ENCODE measurements at places on chromosomes 4 and X.

- DNase-seq, result no peak
These were observed 710.6 kb upstream of the HS3ST1 start for GRCh38 chr4:12139296-12139695.

DNA sequence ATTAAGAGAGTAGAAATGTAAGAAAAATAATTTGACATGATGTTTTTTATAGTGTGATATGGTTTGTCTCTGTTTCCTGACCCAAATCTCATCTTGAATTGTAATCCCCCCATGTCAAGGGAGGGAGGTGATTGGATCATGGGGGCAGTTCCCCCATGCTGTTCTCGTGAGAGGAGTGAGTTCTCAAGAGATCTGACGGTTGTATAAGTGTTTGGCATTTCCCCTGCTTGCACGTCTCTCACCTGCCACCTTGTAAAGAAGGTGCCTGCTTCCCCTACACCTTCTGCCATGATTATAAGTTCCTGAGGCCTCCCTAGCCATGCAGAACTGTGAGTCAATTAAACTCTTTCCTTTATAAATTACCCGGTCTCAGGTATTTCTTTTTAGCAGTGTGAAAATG is 34.8 kb upstream of the EXOC1L start:
- no peak for DNase-seq

GRCh38 chr4:8001564-8002355 is 62.1 kb upstream of the AFAP1 start:
- no peak for DNase-seq

DNA sequence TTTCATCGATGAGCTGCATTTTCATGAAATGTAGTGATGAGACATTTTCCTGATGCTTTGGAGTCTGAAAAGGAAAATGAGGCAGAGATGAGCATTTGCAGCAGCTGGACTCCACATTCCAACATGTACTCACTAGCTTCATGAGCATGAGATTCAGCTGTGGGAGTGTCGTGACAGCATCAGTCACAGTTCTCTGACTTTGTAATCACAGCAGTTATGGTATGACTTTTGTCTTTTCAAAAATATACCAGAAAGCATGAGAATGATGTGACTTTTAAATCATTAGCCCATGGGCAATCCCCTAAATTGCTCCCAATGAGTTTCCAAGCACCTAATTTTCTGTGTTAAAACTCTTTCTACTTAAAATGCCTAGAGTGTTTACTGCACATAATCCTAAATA is 18.3 kb upstream of the MSL3 start:
- no peak for DNase-seq

DNA sequence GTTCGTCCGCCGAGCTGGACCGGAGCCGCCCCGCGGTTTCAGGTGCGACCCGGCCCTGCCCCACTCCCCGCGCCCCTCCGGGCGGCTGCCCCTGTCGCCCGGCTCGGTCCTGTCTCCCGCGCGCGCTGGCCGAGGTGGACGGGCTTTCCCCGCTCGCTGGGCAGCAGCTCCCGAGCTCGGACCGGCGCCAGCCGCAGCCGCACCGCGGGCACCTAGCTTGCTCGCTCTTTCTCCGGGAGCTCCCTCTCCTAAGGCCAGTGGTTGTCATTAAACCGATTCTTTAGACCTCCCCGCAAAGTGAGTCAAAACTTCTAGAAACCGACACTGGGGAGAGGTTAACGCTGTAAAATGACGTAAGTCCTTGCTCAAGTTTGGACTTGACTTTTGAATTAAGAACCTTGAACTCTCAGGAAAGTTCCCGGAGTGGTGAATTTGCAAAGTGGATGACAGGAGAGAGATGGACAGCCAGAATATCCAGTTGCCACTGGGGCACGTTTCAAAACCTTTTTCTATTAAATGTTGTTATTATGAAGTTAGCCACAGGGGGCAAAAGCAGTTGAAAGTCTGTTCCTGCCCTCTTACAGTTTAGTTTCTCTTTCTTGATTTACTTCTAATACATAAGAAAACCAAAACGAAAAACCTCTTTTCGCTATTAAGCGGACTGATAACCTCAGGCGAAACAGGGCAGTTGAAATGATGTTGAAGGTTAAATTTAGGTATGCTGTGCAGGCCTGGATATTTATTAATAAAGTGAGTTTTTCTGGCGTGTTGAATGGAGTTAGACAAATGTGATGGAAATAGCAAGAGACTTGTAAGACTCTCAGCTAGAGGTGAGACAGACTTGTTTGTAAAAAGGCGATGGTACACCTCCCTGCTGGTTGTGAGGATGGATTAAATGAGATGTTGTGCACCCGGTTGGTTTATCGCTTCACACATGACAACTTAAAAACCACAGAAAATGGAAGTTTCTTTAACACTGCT is 847 bp downstream of the PI4K2B start:
- peak; percentile 53 for DNase-seq

DNA sequence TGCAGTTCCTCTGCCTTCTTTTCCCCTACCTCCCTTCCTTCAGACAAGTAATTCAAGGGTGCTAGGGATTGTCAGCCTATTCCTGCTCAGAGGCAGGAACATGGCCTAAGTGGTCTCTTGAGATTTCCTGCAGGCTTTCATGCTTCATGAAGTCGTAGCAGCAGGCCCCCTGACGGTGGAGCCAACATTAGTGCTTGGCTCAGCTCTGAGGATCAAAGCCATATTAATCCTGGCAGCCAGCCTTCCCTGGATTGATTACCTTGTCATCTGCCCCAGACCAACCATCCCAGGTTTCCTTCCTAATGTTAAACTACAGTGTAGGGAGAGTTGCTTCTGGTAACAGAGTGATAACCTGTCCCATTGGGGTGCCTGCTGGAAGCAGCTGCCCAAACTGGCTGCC is 84.1 kb downstream of the SLC16A2 start:
- DNase-seq, result peak; percentile 3

DNA sequence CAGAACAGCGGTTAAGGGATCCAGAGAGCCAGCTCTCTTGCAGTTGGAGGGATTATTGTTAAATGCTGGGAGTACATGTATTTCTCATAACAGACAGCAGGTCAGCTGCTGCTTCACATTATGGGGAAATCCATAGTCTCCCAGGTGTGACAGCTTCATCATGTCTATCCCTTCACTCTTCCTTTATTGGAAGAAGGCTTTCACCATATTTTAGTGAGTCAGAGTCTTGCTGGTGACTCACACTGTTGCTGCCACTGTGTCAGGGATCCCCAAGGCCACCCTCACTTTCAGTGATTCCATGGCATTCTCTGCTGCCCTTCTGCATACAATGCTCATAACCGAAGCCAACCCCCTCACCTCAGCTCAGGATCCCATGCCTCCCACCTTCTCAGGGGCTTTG is 32.9 kb upstream of the PAGE5 start:
- DNase-seq, result no peak

DNA sequence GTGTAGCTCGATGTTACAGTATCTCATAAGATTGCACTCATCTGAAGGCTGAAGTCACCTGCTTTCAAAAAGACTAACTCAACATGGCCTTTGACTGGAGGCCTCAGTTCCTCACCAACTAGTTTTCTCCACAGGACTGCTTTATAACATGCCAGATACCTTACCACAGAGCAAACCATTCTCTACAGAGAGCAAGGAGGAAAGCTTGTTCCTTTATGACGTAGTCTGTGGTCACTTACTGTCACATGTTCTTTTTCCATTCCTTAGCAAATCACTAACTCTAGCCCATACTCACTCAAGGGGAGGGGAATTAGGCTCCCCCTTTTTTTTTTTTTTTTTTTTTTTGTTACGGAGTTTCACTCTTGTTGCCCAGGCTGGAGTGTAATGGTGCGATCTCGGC is 3.2 kb downstream of the THAP9 start:
- DNase-seq, result no peak

DNA sequence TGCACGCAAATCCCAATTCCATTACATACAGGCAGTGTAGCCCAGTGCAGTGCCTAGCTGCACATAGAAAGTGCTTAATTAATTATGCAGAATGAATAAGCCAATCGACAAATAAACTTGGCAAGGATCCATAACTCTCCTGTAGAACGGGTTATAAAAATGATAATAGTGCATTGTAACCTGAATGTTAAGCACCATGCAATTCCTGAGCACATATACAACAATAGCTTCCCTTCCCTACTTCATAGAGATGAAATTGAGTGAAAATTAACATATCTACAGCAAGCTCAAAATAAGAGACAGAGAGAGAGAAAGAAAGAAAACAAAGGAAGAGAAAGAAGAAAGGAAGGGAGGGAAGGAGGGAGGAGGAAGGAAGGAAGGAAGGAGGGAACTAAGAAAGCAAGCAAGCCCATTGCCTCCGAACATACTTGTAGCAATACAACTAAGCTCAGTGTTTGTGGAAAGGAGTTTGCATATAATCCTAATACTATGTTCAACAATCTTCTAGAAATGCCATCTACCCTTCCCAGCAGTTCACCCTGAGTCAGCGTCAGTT is 1074.0 kb upstream of the LCORL start:
- no peak for DNase-seq

DNA sequence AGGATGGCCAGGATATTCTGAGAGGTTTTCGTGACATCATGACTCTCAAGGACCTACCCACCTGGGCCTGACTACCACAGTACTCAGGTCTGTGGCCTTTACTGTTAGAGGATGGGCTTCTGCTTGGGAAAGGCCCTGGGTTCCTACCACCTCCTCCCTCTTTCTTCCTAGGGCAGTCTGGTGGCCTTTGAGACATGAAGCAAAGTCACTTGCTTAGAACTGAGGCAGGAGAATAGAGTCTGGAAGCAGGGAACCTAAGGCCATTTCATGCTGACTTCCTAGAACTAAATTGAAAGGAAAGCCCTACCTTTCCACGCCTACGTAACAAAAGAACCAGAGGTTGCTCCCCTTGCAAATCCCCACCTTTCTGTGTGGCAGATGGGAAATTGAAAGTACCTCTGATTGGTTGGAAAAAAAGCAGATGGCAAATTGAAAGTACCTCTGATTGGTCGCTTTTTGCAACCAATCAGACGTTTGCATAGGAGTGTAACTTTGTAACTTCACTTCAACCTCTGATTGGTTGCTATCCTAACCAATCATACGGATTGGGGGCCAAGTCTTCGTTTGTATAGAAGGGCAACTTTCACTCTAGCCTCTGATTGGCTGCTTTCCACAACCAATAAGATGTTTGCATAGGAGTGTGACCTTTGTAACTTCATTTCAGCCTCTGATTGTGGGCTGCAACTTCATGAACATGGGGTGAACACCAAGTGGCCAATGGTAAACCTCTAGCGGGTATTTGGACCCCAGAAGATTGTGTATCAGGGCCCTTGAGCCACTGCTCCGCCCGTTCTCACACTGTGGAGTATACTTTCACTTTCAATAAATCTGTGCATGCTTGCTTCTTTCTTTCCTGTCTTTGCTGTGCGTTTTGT is 9.9 kb upstream of the AKAP14 start:
- no peak for DNase-seq

- no peak for DNase-seq
These were observed 32.0 kb downstream of the HAND2 start for GRCh38 chr4:173498023-173498422.

- peak; percentile 43 for DNase-seq
These were observed 109.3 kb upstream of the KLHL13 start for GRCh38 chrX:118225711-118226428.

DNA sequence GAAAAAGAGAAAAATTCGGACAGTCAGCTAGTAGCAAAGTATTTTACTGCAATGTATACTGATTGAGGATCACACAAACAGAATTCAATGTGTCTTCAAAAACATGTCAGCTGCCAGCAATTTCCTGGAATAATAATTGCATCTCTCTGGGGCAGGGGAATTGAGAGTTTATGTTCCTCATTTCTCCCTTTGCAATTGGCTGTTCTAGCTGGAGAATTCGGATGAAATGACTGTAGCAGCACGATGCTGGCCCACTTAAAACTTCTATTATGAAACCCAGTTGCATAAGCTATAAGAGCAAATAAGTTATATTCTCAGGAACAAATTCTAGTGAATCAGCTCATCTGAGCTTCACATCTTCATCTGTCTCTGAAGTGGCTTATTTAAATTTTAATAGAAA is 99.9 kb upstream of the CPEB2 start:
- no peak for DNase-seq

- DNase-seq, result peak; percentile 67
These were observed 145.5 kb downstream of the NWD2 start for GRCh38 chr4:37389967-37390580.

DNA sequence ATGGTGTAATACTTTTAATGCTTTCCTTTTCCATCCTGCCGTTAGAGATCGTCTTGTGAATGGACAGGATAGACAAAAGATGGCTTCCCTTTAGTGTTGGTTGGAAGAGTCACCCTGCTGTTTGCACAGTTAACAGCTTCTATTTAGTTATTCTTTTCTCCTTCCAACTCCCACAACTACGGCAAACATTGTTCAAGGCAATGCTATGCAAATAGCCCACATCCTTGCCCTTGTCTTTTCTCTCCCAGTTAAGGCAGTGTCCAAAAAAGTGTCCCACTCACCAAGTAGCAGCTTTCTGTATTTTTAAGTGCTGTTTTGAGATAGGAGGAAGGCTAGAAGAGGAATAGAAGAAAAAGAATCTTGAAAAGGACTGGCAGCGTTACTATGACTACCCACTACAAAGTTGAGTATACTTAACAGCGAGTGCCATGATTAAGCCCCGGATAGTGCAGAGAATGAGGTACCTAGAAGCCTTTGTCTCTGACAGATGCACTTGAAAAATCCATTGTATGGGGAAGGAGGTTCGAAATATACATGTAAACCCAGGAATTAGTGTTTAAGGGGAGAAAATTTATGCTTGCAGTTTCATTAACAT is 12.1 kb upstream of the RUFY3 start:
- DNase-seq, result peak; percentile 57

DNA sequence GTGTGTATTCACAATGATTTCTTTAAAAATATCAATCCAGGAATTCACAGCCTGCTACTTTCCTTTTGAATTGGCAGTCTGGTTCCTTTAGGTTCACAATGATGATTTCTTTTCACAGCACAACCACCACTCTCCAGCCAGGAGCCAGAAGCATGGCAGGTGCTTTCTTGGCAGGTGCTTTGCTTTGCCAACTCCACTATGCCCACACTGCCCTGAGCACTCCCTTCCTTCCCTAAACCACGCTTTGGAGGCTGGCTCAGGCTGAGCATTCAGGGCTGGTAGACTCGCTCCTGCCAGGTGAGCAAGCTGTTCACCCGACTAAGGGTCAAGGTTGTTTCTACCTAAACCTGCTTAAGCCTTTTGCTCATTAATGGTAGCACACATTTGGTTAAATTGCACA is 184.5 kb downstream of the SH3KBP1 start:
- DNase-seq, result no peak

- DNase-seq, result peak; percentile 6
These were observed 351.2 kb downstream of the ARHGAP24 start for GRCh38 chr4:85826060-85826678.

DNA sequence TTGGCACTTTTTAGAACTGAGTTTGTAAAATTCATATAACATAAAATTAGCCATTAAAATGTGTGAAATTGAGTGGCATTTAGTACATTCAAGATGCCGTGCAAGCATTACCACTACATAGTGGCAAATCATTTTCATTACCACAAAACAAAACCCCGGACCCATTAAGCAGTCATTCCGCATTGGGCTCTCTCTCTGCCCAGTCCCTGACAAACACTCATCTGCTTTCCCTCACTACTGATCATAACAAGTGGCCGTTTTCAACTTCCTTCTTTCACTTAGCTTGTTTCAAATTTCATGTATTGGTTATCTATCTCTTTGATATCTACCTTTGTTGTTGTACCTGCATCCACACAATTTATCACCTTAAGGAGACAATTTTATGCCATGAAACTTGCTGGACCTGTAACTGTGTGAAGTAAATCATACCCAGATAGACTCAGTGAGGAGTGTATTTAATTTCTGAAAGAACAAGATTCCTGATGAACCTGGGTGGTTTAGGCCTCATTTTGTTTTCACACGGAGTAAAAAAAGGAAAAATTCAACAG is 202.1 kb downstream of the OR13H1 start:
- DNase-seq, result peak; percentile 13

Measured in NCI-H345 (cell line).